Gastrocnemius medialis (tissue), 4 donors: ENCODE measurements at places on chromosomes 1 and 21.

- DNase-seq, result no peak
These were observed 143.2 kb downstream of the MIS18A start for GRCh38 chr21:32135401-32136363.

DNA sequence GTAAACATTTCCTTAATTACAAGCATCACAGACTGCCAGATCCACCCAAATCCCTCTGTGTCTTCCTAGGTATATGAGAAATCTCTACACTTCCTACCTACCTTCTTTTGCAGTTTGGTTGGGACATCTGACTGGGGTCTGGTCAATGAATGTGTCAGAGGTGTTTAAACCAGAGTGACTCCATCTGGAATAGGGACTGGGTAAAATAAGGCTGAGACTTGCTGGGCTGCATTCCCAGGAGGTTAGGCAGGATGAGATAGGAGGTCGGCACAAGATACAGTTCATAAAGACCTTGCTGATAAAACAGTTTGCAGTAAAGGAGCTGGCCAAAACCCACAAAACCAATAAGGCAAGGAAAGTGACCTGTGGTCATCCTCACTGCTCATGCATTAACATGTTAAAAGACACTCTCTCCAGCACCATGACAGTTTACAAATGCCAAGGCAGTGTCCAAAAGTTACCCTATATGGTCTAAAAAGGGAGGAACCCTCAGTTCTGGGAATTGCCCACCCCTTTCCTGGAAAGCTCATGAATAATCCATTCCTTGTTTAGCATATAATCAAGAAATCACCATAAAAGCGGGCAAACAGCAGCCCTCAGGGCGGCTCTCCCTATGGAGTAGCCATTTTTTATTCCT lies 87.4 kb upstream of the BACE2 start:
- DNase-seq, result no peak

- no peak for DNase-seq
These were observed 121.8 kb downstream of the NTNG1 start for GRCh38 chr1:107262467-107263286.

DNA sequence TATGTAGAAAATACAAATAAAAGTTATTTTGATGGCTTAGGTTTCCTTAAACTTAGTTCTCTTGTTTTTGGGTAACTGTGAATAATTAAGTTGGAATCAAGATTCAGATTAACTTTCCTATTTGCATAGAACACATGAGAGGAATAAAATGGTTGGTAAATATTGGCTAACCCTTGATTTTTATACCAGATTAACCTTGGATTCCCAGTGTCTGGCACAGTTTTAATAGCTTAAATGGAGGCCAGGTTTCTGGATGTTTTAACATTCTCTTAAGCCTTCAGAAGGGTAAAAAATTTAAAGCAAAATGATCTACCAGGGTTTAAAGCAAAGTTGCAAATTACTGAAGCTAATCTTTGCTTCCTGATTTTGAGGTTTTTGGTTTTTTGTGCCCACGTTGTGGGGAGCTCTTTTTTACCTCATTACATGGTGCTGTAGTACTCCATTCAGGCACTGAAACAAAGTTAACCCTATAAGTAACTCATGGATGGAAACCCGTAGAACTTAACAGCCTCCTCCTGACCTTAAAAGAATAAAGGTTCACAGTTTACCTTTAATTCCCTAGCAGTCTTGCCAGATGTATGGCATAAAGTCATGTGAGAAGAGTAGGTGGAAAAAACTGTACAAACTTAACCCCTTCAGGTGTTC lies 8.4 kb upstream of the SPATA1 start:
- DNase-seq, result no peak

GRCh38 chr1:20376171-20376570 lies 85.5 kb downstream of the VWA5B1 start:
- no peak for DNase-seq

- DNase-seq, result no peak
These were observed at the start of gene ADAM30 for GRCh38 chr1:119896303-119896702. ADAM30 (minus strand) TSS chr1:119896515; CDS start chr1:119896336, 179 bp downstream.

DNA sequence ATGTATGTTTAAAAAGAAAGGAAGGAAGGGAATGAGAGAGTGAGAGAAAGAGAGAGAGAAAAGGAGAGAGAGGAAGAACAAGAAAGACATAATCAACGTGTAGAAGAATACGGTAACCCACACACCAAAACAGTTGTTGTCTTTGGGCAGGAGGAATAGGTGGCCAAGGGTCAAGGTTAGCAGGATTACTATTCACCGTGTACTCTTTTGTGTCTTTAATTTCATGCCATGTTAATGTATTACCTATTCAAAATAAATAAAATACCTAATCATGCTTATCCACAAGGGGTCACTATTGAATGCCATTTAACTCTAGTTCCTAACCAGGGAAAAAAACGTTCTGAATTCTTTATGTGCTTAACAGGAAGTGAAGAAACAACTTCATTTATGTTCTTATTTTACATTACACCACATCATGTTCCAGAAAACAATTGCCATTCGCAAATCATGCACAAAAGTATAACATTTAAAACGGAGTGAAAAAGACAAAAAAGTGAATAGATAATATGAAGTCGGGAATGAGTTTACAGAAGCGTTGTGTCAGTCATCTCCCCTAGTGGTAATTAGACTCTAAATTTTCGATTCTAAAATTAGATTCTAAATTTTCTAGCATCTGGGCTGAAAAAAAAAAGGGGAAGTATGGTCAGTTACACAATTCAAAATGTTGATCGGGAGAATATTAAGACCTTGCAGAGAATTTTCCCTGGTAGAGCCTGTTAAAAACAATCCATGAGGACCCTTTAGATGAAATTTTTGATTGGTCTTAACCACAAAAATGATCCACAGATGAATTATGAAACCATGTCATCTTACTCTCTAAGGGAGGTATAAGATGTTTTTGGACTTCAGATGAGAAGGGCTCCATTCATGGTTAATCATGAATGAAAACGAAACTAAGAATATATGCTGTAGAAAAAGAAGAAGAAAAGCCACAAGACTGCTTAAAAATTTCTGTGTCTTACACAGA lies 700 bp upstream of the KMO start:
- DNase-seq, result no peak

- no peak for DNase-seq
These were observed 7.6 kb downstream of the TSNAX start for GRCh38 chr1:231536099-231536498.

DNA sequence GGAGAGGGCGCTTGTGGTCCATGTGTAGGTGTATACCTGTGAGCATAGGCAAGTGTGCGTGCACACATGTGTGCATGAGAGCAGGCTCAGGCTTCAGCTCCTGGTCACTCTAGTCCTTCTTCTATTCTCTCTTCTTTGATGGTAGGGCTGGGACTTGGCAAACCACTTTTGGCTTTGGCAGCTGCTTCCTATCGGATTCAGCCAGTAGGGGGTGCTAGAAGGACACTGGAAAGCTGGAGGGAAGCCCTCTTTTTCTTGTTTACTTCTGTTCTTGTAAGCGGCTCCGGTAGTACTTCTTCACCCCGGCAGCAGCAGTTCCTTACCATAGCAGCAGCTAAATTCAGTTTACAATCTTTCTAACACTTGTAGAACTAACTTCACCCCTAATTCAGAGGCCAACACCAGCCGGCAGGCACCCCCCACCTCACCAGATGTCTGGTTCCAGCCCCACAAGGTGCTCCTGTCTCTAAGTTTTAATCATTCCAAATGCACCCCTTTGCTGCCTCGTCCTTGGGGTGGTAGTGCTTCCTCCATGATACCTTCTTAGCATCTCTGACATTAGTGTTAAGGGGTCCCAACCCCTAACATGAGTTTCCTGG lies 25.1 kb downstream of the NENF start:
- no peak for DNase-seq

DNA sequence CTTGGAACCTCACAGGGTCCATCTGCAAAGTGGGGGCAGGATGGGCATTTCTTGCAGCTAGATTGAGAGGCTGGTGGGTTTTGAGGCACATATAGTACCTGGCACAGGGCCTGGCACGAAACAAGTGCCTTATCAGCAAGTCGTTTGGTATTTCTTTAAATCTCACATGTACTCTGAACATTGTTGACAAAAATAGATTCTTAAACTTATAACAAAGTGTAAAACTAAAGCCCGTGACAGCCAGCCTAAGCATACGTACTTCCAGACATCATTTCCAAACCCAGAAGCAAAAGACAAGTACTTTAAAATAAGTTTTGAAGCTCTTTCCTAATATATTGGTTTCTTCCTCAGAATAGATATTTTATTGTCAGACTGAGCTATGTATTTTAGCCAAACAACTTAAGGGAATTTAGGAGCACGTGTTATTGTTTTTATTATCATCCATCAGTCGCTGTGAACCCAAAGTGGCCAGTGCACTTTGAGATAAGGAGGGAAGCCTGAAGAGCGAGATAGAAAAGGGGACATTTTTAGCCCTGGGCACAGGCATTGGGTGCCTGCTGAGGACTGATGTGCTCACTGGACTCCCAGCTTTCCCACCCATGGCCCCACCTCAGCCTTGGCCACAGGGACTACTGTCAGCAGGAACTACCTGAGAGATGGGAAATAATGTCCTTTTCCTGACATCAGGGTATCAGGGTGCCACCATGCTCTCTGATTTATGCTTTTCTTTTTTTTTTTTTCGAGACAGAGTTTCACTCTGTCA lies 3.0 kb downstream of the FBLIM1 start:
- no peak for DNase-seq

GRCh38 chr1:185768371-185768770 lies 34.2 kb downstream of the HMCN1 start:
- no peak for DNase-seq

- DNase-seq, result no peak
These were observed 469.5 kb downstream of the MATN1 start for GRCh38 chr1:30253807-30254440.

- no peak for DNase-seq
These were observed at the start of gene LAX1 for GRCh38 chr1:203765029-203765837. LAX1 (plus strand) TSS chr1:203765183; CDS start chr1:203765566, 383 bp downstream.

GRCh38 chr1:25804244-25804963 lies 4.4 kb downstream of the SELENON start:
- peak; percentile 27 for DNase-seq

DNA sequence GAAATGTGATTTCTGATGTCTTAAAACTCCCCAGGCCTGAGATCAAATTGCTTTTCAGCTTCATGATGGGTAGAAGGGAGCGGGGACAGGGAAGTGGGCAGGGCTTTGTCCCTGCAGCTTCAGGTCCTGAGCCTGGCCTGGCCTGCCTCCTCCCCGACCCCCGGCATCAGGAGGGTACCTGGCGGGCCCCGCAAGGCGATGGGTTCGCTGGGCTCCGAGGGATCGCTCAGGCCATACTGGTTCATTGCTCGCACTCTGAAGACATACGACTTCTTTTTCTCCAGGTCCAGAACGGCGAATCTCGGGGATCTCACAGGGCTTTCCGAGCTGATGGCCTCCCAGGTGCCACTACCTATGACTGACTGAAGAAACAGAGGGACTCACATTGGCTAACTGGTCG lies 25.5 kb downstream of the MYOM3 start:
- DNase-seq, result no peak

GRCh38 chr1:95699149-95699953 lies 465.3 kb downstream of the RWDD3 start:
- no peak for DNase-seq

GRCh38 chr1:17310068-17310640 lies 2.2 kb downstream of the PADI4 start:
- DNase-seq, result no peak

GRCh38 chr21:35833388-35833787 lies 226.9 kb downstream of the SETD4 start:
- no peak for DNase-seq

DNA sequence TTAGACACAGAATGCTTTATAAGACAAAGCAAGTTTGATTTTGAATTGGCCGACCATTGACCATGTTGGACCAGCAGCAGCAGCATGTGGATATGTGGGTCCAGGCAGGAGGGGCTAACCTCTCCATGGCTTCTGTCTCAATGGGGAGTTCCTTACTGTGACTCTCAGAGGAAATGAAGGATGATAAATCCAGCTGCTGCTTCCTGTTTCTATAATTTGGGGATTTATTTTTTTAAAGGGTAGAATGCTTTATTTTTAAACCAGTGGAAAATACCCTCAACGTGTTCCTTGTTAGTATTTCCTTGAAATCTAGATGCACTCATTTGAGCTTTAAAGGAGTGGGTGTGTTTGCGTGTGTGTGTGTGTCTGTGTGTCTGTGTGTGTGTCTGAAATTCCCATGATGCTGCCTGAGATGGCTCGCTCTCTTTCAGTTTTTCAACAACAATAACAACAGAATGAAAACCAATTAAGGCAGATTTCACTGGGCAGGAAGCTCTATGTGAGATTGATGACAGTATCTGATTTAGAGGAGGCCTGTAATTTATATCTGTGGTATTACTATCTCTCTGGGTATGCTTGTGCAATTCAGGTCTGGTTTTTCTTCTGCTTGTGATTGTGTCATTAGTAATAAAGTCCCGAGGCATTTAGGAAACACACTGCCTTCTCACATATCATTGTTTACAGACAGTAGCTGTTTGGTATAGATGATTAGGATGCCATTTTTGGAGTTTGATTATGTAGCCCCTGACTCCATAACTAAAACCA lies 86.1 kb upstream of the ZNF326 start:
- DNase-seq, result peak; percentile 12

DNA sequence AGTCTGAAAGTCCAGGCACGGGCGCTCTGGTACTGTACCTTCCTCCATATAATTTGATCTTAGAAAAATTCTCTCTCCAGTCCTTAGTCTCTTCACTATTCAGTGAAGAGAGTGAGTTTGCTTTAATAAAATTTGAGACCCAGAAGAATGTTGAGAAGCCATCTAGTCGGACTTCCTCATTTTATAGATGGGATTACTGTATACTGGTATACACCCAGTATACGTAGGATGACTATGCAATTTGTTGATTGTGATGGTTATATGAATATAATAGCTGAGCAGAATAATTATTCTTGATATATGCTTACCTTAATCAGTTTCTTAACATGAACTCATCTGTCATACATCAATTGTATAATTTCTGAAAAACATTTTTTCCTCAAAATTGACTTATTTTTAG lies 328.0 kb upstream of the B3GALT2 start:
- no peak for DNase-seq

- peak; percentile 23 for DNase-seq
These were observed 36.9 kb downstream of the UMODL1 start for GRCh38 chr21:42107881-42108553.

GRCh38 chr1:14755518-14756252 lies 157.2 kb downstream of the KAZN start:
- no peak for DNase-seq

DNA sequence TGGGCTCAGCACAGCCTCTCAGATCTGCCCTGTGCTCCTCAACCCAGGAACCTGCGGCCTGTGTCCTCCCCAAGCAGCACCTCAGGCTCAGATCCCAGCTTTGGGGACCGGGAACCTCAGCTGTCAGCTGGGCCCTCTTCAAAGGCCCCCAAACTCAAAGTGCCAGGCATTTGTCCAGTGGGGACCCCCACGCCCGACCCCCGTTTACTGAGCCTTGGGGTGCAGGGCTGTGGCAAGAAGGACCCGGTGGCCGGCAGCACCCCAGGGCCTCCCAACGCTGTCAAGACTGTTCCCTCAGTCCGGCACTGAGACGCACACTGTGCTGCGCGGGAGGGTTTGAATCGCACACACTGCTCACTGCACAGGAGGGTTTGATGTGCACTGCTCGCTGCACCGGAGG lies 35.0 kb downstream of the MORN1 start:
- no peak for DNase-seq

DNA sequence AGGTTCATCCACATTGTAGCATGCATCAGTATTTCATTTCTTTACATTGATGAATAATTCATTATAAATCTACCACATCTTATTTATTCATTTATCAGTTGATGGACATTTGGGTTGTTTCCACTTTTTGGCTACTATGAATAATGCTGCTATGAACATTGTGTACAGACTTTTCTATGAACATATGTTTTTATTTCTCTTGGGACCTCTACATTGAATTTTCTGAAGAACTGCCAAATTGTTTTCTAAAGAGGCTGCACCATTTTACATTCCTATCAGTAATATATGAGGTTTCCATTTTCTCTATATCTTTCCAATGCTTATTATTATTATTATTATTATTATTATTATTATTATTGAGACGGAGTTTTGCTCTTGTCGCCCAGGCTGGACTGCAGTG lies 81.3 kb upstream of the SELENON start:
- DNase-seq, result no peak
